Epithelial cell of esophagus (primary cell): ENCODE measurements at places on chromosomes 16 and 17.

DNA sequence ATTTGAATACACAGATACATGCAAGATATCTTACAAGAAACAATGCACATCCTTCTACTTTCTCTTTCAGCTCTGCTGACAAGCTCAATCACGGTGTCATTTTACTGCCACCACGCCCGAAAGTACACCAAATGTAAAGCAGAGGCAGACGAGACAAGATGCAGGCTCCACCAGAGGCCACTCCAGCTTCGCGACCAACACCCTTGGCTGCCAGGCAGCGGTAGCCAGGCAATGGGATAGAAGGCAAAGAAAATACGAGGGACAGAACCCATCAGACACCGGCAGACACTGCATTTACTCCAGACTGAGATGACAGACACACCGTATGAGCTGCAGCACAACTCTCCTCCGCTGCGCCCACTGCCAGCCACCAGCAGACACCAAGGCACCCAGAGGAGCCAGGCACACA is 41.0 kb downstream of the USP22 start:
- DNase-seq = no peak

DNA sequence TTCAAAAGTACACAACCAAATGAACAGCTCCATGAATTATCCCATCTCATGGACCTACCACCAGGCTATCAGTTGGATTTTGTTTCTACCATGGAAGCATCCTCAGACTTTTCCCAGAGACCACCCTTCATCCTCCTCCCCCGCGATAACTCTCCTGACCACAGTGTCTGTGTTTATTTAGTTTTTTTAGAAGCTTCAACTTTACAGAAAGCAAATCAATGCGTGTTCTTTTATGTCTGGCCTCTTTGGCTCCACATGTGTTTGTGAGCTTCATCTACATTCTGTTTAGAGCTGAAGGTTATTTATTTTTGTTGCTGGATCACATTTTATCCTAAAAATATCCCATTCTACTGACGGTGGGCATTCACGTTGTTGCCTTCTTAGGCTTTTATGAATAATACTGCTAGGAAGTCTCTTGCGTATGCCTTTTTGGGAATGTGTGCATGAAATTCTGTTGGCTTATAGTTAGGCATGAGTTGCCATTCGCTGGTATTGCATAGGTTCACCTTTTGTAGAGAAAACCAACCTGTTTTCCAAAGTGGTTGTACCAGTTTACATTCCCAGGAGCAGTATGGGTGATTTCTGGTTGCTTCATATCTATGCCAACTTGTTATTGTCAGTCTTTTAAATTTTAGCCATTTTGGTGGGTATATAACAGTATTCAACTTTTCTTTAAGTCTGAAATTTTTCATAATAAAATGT is 83.0 kb downstream of the CMIP start:
- DNase-seq = peak; percentile 82

DNA sequence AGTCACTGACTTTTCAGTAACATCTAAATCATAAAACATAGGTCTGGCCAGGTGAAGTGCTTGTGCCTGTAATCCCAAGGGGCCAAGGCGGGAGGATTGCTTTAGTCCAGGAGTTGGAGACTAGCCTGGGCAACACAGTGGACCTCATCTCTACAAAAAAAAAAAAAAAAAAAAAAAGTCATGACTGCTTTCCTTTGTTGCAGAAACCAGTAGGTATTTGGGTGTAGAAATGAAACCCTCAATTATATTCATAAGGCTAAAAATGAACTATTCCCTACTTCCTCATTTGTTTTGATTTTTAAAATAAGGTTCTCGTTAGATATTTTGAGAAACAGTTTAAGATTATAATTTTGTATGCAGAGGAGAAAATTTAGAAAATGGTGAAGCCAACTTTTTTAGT is 26.0 kb downstream of the PITPNC1 start:
- DNase-seq = no peak

GRCh38 chr16:72122308-72122707 is 28.7 kb downstream of the DHX38 start:
- no peak for DNase-seq

DNA sequence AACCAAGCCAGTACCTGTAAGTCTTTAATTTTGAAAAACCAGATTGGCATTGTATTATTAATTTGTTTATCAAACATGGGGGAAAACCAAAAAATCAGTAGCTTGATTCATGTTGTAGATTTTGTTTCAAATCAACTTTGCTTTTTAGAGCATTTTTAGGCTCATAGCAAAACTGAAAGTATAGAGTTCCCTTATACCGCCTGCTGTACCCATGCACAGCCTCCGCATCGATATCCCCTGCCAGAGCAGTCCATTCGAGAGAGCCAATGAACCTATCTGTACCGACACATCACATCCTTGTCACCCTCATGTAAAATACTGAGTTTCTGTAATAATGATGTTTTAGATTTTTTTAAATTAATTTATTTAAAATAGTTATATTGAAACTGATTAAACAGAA is 16.2 kb upstream of the MRC2 start:
- DNase-seq = no peak

DNA sequence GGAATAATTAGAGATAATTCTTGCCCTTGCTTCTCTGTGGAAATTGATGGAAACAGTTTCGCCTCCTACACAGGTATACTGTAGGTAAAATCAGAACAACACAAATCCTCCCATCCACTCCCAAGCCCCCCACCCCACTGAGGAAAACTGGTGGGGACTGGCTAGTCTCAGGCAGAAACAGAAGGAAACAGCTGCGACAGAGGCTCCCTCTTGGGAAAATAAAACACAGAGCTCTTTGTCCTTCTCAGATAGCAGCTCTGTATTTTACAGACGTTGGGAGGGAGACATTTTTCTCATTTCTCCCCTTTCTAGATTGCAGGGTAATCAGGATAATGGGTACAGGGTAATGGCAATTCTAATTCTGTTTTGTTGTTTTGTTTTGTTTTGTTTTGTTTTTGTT is 1.1 kb downstream of the SLFN13 start:
- DNase-seq = no peak

DNA sequence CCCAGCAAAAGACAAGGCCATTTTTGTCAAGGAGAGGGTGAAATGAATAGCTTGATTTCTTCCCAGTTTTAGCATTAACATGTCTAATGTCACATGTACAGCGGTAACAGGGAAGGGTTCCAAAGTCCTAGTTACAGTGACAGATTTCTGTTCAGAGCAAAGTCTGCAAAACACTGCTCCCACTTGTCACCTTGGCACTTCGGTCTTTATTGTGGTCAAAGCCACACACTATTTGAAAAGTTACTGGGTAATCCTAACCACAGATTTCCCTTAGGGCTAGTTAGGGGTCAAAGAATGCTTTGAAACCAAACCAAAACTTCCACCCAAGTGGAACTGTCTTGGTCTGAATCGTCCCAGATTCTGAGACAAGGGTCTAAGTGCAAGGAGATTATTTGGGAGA is 455.6 kb downstream of the HS3ST3B1 start:
- no peak for DNase-seq

GRCh38 chr17:48060249-48060648 is 12.1 kb downstream of the NFE2L1 start:
- no peak for DNase-seq

GRCh38 chr17:66627985-66628384 is 206.9 kb upstream of the CACNG5 start:
- DNase-seq = no peak

DNA sequence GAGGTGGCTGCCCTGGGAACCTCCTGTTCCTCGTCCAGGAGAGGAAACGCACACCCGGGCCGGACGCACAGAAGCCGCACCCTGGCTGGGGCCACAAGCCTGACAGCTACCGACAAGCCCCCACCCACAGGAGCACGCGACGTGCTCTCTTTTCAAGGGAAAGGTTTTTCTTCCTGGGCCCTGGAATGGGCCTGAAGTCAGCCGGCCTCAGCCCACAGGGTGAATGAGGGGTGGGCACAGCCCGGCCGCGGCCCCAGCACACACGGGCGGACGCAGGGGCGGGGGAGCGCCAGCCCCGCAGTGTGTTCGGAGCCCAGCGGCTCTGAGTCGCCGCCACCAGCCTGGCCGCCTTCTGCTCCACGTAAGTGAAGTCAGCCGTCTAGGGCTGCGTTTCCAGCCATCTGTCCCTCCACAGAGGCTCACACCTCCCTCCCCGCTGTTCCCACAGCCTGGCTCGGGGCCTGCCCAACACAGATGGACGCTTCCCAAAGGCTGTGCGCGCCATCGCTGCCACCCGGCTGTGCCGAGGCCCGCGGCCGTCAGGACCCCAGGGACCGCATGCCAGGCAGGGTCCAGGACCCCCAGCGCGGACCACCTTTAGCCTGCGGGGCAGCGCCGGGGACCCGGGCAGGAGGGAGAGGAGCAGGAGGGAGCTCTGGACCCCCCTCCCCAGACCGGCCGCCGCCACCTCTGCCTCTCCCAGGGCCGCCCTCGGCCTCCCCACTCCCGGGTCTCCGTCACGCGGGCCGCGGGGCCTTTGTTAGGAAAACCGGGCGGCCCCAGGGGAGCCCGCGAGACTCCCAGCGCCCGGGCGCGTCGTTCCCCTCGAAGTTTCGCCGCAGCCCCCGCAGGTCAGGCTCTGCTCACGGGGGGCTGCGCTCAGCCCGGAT is 36.8 kb downstream of the CBFA2T3 start:
- no peak for DNase-seq

DNA sequence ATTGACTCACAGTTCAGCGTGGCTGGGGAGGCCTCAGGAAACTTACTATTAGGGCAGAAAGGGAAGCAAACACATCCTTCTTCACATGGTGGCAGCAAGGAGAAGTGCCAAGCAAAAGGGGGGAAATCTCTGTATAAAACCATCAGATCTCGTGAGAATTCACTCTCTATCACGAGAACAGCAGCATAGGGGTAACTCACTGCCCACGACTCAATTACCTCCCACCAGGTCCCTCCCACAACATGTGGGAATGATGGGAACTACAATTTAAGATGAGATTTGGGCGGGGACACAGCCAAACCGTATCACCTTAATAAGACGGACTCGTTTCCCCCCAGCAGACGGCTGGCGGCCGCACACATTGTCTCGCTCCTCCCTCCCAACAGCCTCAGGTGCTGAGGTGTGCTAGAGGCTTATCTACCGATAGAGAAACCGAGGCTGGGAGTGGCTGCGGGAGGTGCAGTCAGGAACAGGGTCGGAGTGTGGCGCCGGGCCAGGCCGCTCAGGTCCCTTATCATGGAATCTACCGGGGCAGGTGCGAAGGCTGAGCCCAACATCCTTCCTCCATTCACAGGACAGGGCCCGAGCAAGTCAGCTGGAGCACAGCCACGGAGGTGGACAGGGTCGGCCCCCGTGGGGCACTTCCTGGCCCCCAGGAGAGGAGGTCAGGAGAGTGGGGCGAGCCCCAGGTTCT is 4.9 kb upstream of the ZG16B start:
- no peak for DNase-seq

- no peak for DNase-seq
Measured at GRCh38 chr17:22300177-22300576, 607.9 kb downstream of the KCNJ18 start.

DNA sequence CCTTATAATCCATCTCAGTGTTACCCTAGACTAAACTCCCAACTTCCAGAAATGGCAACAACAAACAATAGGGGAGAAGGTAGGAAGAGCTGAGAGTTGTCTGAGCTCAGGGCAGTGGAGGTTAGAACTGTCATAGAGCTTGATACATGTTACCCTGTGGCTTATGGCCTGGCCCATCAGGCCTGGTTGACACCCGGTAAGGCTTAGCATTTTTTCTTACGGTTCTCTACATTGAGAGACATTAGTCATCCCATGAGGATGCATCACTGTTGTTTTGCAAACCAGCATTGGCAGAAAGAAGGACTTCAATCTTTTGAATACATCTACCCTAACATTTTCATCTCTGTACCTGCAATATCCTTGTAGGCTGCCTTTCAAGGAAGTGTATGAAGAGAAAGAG is 226.6 kb downstream of the PHKB start:
- peak; percentile 35 for DNase-seq

- DNase-seq = no peak
Measured at GRCh38 chr17:3904501-3904900, 11.6 kb upstream of the CAMKK1 start.

- peak; percentile 8 for DNase-seq
Measured at GRCh38 chr16:25210758-25211157, 6.0 kb upstream of the AQP8 start.

DNA sequence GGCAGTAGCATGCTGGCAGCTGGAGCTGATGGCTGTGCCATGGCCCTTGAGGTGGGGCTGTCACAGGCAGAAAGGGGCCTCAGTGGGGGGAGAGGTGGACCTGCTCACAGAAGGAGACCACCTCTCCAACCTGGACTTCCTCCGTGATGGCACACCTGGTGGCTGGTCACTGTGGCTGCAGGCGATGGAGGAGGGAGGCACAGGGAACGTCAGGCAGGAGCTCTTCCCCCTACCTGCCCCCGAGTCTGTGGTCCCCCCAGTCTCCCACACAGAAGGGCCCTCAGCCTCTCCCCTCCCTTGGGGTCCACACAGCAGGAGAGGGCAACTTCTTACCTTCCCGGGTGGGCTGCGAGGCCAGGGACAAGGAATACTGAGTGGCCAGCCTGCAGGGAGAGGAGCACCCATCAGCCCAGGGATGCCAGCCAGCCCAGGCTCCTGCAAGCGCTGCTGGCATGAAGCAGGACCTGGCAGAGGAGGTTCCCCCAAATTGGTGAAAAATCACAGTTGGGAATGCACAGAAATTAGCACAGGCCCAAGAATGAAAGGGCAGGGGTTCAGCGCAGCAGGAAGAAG is 96.5 kb downstream of the GOSR1 start:
- DNase-seq = no peak

DNA sequence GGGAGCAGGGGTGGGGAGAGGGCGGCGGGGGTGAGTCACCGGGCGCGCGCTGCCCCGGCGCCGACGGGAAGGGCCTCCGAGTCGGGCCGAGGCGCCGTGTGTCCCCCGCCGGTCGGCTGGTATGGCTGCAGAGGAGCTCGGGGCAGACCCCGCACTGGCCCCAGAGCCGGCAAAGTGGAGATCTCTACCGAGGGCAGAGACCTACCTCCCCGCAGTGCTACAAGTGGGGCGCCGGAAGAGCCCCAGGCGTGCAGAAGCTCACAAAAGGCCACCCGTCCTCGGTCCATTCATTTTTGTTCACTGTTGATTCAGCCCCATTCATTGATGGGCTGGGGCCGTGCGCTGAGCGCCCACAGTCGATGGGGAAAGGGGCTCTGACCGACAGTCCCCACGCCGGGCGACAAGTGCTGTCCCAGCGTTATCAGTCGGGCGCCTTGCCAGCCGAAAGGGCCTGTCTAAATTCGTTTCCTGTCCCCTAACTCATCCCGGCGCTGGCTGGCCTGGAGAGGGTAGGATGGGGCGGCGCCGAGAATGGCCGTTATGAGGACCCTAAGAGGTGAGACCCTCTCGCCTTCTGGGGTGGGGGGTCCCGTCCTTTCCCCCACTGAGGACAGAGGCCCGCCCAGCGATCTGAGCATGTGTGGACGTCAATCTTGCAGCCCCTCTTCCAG is 709 bp upstream of the ENO3 start:
- no peak for DNase-seq
